ENCODE measurements at places on chromosomes 4 and X. TPM values are rescaled to one million over a fixed set of nuclear protein-coding genes. Genes with fewer than 3 reads are reported as not detected.
A peak's percentile ranks its signal among the peaks of the same experiment; 100 is the strongest.

- DNase-seq: no peak
Measured at GRCh38 chr4:57437649-57438048, 327.5 kb upstream of the IGFBP7 start.

- no peak for DNase-seq
Measured at GRCh38 chr4:99165978-99166377, 21.9 kb upstream of the ADH4 start.

Gene KDM5C
- 58.1 TPM for total RNA-seq

- peak; percentile 56 for DNase-seq
Measured at GRCh38 chr4:38092701-38093100, 132.5 kb downstream of the PTTG2 start.

GRCh38 chr4:185502386-185502785, 30.9 kb upstream of the CCDC110 start:
- no peak for DNase-seq

DNA sequence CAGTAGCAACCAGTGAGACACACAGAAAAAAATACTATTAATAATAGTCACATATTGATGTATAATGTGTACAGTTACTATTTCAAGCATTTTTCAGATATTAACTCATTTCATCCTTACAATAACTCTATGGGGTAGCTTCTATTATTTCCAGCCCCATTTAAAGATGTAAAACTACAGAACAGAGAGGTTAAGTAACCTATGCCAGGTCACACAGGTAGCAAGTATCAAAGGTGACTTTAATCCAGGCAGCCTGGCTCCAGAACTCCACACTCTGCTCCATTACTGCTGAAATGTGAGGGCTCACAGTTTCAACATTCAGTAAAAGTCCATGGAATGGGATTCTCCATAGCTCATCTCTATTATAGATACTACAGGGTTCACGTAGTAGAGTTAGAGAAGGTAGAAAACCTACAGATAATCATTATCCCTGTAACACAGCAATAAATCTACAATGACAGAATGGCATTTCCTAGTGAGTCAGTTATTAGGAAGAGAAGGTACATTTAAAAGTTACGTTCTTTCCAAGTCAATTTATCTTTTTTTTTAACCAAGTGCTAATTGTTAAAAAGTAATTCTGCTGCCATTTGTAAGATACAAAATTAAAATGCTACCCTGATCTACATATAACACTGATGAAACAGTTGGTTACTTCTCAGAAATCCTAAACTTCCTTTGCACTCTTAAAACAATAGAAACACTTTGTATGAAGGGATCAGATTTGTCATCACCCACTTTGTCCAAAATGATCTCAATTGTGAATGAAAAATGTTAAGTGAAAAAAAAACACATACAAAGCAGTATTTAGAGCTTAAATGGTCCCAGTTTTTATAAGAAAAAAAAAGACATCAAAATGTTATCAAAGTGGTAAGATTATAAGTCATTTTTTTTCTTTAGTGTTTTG, 18.7 kb downstream of the RELL1 start:
- DNase-seq: no peak

DNA sequence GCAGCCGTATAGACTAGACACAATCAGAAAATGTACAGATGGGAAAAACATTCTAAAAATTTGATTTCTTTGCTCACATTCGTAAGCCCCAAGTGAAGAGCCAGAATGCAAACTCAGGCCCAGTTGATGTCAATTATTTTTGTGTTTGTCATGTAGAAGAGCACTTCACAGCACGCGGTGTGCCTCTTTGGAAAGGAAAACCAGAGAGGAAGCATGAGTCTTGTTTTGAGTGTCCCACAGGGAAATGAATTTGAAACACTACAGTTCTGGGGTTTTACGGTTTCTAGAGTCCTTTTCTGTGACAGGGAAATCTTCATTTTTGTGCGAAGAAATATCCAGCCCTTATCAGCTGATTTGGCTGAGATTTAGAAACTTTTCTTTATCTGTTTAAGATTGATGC, 554.6 kb upstream of the BOD1L1 start:
- no peak for DNase-seq

DNA sequence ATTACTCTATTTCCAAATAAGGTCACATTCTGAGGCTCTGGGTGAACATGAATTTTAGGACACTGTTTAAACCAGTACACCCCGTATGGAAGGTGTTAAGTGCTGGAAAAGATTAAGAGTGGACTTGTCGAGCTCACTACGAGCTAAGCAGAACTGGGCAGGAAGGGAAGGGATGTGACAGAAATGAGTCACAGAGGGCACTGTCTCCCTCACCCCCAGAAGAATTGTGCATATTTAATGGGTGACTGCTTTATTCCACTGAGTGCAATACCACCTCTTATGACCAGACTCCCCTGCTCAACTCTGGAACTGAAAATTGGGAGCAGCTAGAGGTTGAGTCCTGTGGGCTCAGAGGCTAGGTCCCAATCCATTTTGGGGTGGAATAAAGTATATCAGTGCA, 187.4 kb upstream of the RPS6KA3 start:
- DNase-seq: peak; percentile 41

DNA sequence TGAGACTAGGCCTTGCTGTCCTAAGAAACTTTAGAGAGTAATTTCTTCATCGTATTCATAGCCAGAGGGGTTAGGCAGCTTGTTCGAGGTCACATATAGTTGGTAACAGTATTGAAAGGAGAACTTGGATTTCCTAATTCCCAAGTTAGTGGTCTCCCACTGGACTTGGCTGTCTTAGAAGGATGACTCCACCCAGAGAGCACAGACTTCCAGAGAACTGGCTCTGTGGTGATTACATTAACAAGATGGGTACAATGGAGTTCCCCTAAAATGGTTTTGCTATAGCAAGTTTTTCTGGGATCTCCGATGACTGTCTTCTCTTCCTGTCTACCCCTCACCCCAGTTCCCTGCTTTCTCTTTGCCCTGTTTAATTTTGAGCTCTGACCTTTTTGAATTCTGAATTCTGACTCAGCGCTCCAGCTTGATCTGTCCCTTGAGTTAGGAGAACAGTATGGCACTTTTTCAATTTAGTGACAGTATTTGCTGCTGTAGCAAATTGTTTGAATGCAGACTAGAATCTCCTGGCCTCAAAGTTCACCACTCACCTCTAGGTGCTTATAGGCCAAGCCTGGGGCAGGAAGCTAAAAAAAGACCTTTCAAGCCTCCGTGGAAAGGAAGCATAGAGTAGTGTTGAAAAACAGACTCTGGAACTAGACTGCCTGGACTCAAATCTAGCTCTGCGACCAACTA, 6.9 kb downstream of the MSN start:
- DNase-seq: no peak

GRCh38 chr4:169854090-169854489, 96.3 kb upstream of the HPF1 start:
- DNase-seq: no peak

DNA sequence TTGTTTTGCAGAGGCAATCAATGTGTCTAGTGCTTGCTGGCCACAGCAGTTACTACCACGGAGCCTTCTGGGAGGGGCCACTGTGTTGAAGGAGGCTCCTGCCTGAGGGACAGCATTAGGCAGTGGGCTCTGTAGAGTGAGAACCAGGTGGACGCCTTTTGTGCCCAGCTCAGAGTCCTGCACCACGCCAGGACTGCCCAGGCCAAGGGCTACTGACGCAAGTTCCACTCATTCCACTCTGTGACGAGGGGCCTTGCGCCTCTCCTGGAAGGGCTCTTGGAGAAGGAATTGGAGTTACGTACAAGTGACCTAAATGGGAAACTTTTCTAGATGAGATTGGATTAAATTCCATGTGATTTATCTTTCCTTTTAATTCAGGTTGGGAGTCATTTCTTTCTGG, 102.8 kb upstream of the MAGEE2 start:
- no peak for DNase-seq

Gene TMSB15A
- 2.7 TPM for total RNA-seq

GRCh38 chr4:81257021-81257420, 42.0 kb upstream of the PRKG2 start:
- no peak for DNase-seq

Gene SPANXA2
- 122 TPM for total RNA-seq

DNA sequence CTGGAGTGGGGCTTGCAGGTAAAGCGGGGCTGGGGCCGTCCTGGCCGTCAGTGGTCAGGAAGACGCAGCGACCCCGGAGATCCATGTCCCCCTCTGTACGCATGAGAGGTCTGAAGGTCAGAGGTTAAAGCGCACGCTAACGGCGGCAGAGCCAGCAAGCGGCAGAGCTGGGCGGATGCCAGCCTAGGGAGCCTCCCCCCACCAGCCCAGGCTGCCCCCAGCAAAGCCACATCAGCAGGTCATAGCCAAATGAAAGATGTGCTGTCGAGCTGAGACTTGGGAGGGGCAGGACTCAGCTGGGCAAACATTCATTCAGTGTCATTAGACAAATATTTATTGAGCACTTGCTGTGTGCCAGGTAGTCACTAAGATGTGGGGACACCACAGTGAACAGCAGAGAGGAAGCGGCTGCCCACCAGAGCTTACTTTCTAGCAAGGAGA, 593 bp upstream of the JAKMIP1 start:
- no peak for DNase-seq

Gene SASH3
- not detected for total RNA-seq

Gene TKTL2
- not detected for total RNA-seq

DNA sequence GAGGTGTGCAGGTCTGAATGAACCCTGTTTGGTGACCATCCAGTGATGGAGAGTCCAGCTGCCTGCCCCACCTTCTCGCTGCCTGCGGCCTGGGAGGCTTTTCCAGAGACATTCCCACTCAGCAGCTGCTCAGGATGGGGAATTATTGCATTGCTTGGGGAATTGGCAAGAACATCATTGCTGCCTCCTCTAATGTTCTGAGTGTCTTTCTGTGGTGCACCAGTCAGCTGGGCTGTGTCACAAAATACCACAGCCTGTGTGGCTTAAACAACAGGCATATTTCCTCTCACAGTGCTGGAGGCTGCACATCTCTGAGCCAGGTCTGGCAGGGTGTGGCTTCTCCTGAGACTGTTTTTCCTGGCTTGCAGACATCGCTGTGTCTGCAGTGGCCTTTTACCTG, 86.8 kb upstream of the AFAP1 start:
- no peak for DNase-seq

DNA sequence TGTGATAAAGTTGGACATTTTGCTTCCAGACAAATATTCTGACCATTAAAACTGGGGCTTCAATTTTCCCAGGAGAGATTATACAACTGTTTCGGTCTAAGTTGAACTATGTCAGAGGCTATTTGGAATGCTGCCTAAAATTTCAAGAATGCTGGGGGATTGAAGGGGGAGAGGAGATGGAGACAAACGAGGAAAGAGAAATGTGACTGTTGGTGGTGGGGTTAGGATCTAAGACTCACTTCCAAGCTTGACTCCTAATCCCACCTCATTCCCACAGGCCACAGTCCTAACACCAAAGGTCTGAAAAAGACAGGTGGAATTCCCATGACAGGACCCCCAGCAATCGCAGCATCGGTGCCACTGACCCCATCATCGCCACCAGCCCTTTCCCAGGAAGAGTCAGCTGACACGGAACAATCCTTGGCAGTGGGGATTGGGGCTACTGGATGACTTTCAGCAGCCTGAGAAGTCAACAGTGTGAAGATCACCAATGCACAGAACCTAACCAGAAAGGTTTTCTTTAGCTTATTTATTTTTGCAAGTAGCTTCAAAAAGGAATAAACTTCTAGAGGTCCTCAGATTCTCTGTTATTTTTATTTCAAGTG, 74.0 kb upstream of the PRSS48 start:
- no peak for DNase-seq

Gene CEP44
- total RNA-seq: 9.3 TPM

Gene AFM
- total RNA-seq: not detected

- DNase-seq: peak; percentile 6
Measured at GRCh38 chr4:158410272-158410671, 111.4 kb upstream of the RXFP1 start.

DNA sequence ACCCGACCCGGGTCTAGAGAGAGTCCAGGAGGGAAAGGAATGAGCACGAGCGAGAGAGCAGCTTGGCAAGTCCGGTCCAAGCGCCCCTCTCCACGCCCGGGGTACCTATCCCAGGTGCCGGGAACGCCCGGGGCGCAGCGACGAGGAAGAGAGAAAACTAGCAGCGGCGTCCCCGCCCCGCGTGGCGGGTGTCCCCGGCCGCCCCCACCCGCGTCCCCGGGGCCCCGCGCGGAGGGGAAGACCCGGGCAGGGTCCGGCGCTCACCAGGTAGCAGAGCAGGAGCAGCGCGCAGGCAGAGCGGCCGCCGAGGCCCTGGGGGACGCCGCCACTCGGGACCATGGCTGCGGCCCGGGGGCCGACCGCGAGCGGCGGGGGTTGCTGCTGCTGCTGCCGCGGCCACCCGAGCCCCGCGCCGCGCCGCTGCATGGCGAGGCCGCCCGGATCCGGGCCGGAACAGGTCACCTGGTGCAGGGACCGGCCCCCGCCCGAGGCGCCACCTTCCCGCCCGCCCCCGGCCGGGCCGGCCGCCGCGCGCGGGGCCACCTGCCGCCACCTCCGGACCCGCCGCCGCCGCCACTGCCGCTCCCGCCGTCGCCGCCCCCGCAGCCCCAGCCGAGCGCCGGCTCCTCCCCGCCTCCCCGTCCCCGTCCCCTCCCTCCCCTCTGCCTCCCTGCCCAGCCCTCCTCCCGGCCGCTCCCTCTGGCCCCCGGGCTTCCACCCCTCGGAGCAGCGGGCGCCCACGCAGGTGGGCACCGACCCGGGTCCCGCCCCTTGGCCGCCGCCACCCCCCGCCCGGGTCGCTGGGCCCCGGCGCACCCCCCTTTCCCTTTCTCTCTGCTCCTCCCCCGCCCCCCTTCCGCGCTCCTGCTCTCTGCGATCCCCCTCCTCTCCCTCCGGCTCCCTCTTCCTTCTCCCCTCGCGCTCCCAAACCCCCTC, at the start of gene SEL1L3:
SEL1L3 (minus strand) TSS at position 578 of the 936 bp plus-strand sequence; CDS start at position 426, 152 bp downstream.
- no peak for DNase-seq

Gene BLTP1
- 28.5 TPM for total RNA-seq

- DNase-seq: no peak
Measured at GRCh38 chrX:129718676-129719075, 20.1 kb upstream of the XPNPEP2 start.

Gene TCEAL6
- total RNA-seq: not detected

DNA sequence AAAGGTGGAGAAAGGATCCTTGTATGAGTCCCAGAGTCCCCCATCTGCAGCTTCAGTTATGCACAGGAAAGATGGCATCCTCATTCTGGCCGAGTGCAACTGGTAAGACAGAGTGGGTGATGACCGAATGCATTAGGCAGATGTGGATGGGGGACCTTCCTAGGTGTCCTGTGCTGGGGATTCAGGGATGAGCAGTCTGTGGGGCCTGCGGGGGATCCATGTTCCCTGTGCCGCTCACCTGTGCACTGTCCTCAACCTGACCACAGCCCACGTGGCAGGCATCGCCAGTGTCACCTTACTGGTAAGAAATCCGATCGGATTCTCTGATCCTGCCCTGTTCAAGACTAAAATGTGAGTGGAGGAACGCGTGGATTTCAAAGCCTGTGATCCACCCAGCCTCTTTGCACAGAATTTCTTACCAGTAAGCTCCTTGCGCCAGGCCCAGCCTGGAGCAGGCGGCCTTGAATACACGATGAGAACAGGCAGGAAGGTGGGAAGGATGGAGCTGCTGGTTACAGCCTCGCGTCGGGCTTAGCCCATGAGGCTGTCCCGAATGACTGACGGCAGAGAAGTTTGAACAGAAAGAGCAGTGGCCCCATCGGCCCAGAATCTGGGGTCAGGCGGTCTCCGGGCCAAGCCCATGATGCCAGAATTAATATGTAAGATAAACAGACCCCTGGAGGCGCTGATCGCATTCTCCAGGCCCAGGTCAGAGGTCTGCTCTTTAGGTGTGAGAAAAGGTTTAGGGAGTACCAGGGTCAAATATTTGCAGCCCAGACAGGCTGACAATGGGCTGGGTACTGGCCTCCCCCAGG, 56.5 kb downstream of the CPZ start:
- DNase-seq: no peak

Gene ADGRG2
- not detected for total RNA-seq
